HuH-7 (cell line): ENCODE measurements at places on chromosomes 3 and 15.
A peak's percentile ranks its signal among the peaks of the same experiment; 100 is the strongest.

GRCh38 chr3:45881078-45882022 is 5.0 kb upstream of the CCR9 start:
- no peak for DNase-seq

DNA sequence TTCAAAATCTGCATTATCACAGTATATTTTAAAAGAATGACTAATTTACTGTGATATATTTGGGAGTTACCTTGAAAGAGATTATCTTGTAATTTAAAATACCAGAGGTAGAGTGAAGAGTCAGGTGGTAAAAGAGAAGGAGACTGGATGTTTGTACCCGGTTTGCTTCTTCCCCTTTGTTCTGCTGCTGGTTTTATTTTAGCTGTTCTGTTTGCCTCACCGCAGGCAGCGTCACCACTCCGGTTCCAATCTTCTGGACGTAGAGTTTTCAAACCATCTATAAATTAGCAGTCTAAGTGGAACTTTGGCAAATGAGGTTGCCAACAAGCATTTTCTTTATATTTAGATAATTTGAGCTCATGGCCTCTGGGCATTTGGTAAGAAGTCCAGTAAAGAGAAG is 38.2 kb downstream of the PPARG start:
- DNase-seq, result no peak

- DNase-seq, result no peak
Observed at GRCh38 chr3:49175530-49175929, 4.1 kb downstream of the KLHDC8B start.

- DNase-seq, result no peak
Observed at GRCh38 chr15:48052946-48053345, 67.8 kb upstream of the SLC24A5 start.

DNA sequence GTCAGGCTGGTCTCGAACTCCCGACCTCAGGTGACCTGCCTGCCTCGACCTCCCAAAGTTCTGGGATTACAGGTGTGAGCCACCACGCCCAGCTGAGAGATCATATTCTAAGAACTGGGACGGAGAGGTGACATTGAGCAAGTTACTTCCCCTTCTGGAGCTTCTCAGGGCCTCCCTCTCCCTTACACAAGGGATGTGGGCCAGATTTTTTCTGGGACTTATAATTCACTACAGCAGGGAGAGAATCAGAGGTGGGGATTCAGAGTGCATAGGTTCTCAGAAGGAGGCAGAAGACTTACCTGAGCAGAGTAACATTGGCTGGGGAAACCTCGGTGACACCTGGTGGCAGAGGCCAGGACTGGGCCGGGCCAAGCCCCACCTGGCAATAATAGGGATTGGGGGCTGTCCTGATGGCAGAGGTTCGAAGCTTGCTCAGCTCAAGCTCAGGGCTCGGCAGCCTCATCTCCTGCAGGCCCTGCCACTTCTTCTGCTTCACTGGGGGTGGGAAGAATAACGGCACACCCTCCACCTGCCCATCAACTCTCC is 6.8 kb downstream of the LTK start:
- peak; percentile 35 for DNase-seq
